ENCODE measurements at places on chromosomes 5 and 9. TPM values are rescaled to one million over a fixed set of nuclear protein-coding genes. Genes with fewer than 3 reads are reported as not detected.

DNA sequence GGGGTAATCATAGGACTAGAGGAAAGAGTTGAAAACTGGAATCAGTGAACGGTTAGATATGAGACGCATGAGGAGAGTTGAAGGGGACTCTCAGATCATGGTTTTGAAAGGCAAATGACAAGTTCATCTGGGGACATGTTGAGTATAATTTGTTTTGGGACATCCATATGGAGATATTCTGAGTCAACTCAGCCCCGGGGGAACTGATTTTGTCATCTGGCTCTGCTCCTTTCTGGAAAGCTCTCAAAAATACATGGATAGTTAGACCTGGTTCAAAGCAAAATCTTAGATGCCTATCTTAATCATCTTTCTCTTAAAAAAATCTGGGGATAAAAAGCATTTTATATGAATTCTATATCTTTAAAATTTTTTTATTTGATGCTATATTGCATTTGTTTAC lies 161.2 kb downstream of the SNX18 start:
- DNase-seq = peak; percentile 50

DNA sequence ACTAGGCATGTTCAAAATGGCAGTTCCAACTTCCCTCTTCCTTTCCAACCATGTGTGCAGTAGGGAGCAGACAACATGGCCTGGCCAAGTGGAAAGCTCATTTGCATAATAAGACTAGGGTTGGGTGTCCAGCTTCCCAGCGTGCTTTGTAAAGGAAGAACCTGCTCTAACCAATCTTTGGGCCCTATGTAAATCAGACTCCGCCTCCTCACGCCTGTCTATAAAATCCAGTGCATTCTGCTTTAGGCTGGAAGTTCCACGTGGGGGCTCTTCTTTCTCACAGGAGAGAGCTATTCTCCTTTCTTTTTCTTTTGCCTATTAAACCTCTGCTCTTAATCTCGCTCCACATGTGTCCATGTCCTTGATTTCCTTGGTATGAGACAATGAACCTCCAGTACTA lies 83.4 kb downstream of the GCNT1 start:
- DNase-seq = no peak

- DNase-seq = no peak
Observed at GRCh38 chr5:68405784-68406743, 190.5 kb downstream of the PIK3R1 start.

DNA sequence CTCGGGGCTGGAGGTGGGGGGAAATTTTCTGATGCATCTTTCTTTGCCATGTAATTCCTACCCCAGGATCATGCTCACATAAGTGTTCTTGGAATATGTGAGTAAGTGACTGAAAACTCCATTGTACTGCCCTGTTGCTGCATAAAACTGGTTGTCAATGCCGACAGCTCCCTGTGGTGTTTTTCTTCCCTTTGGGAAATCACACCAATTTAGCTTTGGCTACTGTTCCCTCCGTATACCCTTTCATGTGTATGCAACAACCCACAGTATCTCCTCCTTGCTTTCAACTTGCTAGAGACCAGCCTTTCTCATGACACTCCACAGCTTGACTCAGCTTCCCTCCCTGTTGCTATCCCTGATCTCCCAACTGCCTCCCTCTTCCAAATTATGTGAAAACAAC lies 240.6 kb downstream of the TRIM32 start:
- DNase-seq = no peak

The KLHL3 gene
- total RNA-seq = 18.0 TPM

The SOHLH1 gene
- not detected for total RNA-seq
